ENCODE measurements at places on chromosomes 5 and 9.

DNA sequence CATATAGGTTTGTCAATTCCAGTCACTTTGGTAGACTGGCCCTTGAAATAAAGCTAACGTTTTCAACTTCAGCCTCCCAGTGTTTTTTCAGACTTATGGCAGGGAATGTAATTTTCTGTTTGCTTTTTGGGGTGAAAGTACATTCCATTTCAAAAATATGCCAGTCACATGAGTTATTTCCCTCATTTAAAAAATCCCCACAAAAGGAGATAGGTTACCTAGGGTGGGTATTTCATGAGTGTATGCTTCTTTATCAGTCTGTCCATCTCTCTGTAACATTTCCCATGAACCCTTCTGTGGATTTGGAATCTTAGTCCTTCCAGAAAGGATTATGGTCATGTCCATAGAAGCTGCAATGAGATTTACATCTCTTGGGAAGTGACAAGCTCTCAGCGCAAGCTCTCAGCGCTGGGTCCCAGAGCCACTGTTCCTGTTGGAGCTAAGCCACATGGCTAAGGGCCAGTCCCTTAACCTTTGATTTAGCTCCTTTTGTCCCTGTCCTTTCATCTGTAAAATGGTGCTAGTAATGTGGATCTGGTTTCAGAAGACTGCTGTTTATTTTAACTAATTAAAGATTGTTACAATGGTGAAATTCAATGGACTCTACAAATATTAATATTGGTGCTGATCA lies 294.9 kb downstream of the NR3C1 start:
- no peak for DNase-seq

- peak; percentile 99 for DNase-seq
Observed at GRCh38 chr9:109119439-109120203, at the start of gene TMEM245. Gene TMEM245, minus strand, starts transcription at chr9:109119947. Its CDS starts 34 bp downstream, at chr9:109119913.

GRCh38 chr5:160769301-160769700 lies 82.7 kb downstream of the ATP10B start:
- no peak for DNase-seq

GRCh38 chr5:146130440-146131045 lies 25.2 kb upstream of the PLAC8L1 start:
- peak; percentile 23 for DNase-seq

DNA sequence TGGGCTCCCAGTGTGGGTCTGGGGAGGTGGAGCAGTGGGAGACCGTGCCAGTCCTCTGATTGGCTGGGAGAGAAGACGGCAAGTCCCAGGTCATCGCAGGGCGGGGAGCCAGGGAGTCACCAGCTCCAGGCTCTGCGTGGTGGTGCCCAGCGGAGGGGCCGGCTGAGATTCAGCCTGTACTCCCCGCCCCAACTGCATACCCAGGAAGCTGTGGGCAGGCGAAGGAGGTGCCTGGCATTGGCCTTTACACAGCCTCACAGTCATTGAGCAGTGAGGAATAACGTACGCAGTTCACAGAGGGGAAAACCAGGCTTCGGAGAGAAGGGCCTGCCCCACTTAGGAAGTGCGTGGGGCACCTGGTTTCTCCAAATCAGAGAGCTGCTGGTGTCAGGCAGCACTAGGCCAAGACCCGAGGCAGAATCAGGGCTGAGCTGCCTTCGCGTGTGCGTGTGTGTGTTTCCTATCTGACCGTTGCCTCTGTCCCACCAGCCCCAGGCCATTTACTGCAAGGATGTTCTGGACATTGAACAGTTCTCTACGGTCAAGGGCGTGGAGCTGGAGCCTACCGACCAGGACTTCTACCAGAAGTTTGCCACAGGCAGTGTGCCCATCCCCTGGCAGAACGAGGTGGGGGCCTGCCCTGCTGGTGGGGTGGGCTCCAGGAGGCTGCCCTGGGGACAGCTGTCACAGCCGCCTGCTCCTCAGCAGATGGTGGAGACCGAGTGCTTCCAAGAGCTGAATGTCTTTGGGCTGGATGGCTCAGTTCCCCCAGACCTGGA lies 6.2 kb upstream of the PRR7 start:
- no peak for DNase-seq

GRCh38 chr9:96163161-96163560 lies 138.8 kb downstream of the HSD17B3 start:
- no peak for DNase-seq

- DNase-seq = no peak
Observed at GRCh38 chr5:144135113-144135762, 35.2 kb downstream of the YIPF5 start.

- peak; percentile 52 for DNase-seq
Observed at GRCh38 chr5:127871503-127872153, 168.4 kb downstream of the CCDC192 start.

DNA sequence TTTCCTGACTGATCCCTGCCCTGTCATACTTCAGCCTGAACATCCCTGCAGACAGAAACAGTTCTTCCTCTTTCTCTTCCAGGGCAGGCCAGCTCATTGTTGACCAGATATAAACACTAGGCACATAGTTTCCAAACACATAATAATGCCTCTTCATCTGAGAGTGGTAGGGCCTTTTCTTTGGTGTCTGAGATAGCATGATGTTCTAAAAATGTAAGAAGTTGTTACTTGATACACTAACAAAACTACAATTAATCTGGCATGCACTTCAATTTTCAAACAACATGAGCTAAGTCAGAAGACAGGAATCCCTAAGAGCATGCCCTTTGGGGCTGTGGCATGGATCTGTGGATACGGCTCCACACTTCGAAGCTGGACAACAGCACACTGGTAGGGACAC lies 246.6 kb downstream of the SPOCK1 start:
- DNase-seq = no peak

DNA sequence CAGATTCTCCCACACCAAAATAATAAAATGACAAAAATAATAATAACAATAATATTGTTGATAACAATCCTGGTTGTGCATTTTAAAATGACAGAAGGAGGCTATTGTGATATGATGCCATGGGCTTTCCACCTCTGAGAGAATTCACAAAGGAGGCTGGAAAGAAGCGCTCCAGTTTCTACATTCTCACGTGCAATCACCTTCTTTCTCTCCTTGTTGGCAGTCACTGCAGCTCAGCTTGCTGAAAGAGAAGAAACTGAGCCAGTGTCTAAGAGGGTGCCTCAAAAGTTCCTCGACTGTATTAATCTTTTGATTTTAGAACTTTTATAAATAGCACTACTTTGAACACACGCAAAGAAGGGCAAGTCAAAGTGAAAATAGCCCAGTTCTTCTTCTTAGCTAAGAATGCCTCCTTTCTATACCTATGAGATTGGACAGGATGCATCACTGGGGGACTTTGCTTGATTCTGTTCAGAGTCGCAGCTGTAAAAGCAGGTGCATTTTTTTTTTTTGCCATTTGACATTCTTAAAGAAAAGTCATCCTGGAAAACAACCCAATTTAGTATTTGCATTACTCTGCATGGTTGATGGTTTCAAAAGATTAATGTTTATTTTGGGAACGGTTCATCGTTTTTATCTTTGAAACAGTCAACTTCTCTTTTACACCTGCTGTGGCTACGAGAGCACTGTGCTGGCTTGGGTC lies 12.4 kb upstream of the SUB1 start:
- no peak for DNase-seq

DNA sequence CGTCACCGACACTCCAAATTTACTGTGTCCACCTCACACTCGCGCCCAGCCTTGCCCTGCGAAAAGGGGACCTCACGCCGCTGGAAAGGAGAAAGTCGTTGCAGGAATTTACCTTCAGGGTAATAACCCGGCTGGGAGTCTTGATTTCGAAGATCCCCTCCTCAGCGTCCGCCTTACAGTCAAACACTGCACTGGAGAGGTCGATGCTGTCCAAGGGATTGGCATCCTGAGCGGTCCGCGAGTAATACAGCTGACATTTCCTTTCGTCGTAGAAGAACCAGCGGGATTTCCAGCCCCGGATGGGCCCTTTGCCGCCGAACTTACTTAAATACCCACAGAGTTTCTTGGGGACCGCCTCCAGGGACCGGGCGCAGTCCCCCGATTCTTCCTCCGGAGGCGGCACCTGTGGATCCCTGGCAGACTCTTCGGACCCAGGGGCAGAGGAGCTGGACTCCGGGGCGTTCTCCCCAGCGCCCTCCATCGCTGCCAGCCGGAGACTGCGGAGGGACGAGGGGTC lies 330 bp downstream of the TBC1D2 start:
- no peak for DNase-seq

GRCh38 chr9:95857124-95857523 lies 18.4 kb upstream of the ERCC6L2 start:
- peak; percentile 93 for DNase-seq

DNA sequence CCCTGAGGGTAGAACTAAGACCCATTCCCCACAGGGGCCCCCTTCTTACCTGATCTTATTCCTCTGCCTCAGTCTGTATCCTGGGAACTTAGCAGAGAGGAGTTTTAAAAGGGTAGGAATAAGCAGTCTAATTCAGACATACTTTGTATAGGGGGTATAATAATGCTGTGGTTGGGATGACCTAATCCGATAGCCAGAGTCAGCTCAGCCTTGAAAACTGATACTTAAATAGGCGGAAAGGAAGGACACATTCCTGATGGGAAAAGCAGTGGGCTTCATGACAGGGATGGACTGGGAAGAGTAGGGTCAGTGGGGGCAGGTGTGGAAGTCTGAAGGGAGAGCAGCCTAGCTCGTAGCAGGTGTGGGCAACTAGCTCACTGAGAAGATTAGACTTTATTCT lies 52.2 kb upstream of the TESK1 start:
- no peak for DNase-seq

GRCh38 chr5:90709323-90710155 lies 150.9 kb downstream of the ADGRV1 start:
- peak; percentile 13 for DNase-seq

DNA sequence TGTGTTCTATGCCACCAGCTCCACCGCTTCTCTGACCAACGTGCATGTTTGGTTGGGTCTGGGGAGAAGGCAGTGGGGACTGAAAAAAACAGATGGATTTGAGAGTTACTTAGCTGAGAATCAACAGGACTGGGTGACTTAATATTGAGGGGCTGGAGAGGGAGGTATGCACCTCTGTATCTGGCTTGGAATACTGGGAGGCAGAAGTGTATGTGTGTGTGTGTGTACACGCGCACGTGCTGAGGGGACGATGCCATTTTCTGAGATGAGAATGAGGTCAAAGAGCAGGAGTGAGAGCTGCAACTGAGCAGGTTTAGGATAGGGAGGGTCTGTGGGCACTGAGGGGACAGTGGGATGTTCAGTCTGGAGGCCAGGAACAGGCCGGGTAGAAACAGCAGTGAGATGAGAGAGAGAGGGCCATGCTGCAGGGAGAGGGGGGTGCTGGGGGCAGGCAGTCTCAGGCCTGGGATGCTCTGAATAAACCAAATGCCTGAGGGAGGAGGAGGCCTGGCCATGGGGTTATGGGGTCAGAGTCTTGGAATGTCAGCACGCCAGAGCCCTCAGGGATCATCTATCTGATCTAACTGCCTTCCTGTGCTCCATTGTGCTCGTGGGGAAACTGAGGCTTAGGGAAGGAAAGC lies 14.0 kb downstream of the PDGFRB start:
- no peak for DNase-seq

DNA sequence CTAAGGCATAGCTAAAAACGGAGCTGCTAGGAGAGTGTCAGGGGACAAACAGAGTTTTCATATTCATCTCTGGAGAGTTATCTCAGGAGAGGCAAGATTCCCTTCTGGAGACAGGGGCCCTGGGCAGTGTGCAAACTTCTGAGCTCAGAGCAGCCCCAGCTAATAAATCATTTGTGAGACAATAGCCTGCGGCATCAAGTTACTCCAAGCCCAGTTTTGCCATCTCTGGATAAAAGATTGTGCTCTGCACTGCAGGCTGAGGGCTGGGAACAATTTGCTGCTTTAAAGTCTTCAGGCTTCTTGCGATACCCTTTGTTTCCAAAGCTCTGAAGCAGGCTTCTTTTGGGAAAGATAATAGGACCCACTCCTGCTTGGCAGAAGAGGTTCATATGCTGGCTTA lies 164.3 kb upstream of the BRINP1 start:
- no peak for DNase-seq

- no peak for DNase-seq
Observed at GRCh38 chr5:131496400-131496713, 138.7 kb downstream of the RAPGEF6 start.

DNA sequence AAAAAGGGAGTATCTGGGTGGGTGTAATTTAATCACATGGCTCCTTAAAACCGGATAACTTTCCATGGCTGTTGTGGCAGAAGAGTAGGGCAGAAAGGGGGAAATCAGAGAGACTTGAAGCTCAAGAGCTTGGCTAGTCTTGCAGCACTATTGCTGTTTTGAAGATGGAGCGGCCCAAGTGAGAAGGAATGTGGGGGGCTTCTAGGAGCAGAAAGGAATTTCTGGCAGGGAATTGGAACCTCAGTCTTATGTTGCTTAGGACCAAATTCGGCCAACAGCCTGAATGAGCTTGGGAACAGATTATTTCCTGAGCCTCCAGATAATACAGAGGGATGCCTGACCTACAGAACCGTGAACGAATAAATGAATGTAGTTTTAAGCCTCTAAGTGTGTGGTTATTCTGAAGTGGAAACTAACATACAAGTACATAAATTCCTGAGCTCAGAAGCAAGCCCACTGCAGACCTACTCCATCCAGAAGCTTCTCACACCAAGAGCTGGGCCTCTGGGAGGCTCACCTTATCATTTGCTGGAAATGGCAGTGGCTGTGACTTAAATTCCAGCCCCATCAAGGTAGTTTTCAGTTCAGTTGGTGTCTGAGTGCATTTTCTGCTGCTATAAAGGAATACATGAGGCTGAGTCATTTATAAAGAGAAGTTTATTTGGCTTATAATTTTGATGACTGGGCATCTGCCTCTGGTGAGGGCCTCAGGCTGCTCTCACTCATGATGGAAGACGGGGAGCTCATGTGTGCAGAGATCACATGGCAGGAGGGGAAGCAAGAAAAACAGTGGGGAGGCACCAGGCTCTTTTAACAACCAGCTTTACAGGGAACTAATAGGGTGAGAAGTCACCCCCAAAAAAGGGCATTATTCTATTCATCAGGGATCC lies 15.3 kb upstream of the TMEM174 start:
- DNase-seq = no peak

- DNase-seq = no peak
Observed at GRCh38 chr9:117561761-117562160, 142.4 kb upstream of the TLR4 start.

DNA sequence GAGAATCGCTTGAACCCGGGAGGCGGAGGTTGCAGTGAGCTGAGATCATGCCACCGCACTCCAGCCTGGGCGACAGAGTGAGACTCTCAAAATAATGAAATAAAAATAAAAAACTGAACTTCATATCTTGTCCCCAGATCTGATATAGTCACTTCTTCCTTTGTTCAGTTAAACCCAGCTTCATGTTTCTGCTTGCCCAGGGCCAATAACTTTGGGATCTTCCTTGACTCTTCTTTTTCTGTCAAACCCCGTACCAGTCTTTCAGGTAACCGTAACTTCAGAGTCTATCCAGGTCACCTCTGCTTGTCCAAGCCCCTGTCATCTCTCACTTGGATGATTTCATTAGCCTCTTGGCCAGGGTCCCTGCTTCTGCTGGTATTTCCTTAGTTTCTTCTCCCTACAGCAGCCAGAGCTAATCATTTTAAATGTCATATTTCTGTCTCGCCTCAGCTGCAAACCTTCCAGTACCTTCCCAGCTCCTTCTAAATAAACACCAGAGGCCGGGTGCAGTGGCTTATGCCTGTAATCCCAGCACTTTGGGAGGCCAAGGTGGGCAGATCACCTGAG lies 19.7 kb upstream of the ABL1 start:
- no peak for DNase-seq

GRCh38 chr9:33489066-33489465 lies 15.3 kb upstream of the NOL6 start:
- no peak for DNase-seq
